CD14-positive monocyte (primary cell): ENCODE measurements at places on chromosomes 7 and 10.

DNA sequence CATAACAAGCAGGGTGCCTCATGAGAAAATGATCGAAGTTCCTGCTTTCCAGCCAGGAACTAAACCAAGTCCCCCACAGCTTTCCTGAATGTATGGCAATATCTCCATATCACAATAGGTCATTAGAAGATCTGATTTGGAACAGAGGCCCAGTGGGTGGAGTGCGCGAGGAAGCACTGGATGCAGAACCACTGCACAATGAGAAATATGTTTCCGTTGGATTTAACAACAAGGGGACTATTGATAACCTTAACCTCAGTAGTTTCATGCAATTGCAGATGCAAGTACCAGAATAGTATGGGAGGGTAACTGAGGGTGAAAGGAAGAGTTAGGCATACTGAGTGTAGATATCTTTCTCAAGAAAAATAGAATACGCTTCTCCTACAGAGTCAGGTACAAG lies 45.3 kb downstream of the ZPBP start:
- no peak for DNase-seq

DNA sequence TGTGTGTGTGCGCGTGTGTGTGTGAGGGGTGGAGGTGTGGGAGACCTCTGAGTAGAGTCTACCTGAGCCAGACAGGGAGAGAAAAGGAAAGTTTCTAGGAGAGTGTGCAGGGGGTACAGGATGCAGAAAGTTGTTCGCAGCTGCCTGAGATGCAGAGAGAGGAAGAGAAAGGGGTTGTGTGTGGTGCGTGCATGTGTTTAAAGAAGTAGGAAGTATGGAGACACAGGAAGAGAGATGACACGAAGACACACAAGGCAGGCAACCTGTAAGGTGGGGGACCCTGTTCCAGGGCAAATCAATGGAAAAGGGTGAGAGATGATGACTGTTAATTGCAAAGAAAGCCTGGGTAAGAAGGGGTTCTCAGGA lies 52.2 kb downstream of the C10orf105 start:
- DNase-seq = peak; percentile 56

DNA sequence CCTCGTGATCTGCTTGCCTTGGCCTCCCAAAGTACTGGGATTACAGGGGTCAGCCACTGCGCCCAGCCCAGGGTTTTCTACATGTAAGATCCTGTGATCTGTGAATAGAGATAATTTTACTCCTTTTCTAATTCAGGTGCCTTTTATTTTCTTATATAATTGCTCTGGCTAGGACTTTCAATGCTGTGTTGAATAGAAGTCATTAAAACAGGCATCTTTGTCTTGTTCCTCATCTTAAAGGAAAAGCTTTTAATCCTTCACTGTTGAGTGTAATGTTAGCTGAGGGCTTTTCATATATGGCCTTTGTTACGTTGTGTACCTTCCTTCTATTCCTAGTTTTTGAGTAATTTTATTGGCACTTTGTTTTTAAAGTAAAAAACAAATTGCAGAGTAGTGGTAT lies 26.6 kb downstream of the ANLN start:
- DNase-seq = no peak

- no peak for DNase-seq
These were observed 914 bp downstream of the SDHAF3 start for GRCh38 chr7:97118306-97118917.

DNA sequence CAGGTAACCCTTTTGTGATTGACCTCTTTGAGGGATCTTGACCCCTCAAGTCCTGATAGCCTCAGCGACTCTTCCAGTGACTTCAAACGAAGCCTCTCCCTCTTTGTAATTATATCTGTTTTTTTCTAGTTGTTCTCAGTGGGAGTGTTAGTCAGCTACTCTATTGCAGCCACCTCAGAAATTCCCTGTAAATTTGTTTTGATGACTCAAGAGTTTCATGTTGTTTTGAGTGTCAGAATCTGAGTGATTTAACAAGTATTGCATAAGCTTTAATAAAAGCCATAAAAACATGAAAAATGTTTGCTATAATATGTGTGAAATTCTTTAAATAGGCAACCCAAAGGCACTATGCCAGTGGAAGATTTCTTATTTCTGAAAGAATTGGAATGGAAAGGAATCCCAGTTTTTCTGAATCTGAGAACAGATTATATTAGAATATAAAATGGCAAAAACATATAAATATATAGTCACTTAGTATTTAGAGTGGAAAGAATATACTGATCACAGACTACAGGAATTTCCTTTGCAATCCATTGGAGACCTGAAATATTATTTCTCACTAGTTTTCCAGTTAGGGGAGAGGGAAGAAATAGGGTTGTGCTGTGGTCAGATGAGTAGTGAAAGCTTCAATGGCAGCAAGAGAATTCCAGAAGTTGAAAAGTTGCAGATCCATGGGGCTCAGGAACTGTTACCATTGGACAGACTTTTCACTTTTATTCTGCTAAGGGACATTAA lies 94.4 kb upstream of the SEMA3C start:
- DNase-seq = peak; percentile 2

GRCh38 chr7:28028471-28028870 lies 152.1 kb downstream of the JAZF1 start:
- no peak for DNase-seq

GRCh38 chr10:35797187-35797586 lies 155.1 kb upstream of the FZD8 start:
- no peak for DNase-seq

- DNase-seq = no peak
These were observed 7.0 kb upstream of the GBX1 start for GRCh38 chr7:151174246-151175046.

DNA sequence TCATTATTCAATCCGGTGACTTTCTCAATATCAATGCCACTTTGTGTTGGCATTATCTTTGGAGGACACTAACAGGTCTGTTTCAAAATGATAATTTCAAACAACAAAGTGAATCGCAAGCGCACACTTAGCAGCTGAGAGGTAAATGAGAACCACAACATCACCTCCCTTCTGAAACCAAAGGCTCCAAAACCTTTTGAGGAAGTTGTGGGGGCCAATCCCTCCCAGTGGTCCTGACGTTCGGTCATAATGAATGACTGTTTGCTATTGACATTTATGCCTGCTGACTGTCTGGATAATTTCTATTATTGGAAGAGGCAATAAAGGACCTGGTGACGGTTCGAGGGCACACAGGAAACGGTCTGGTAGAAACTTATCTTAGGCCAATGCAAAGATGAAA lies 1.8 kb downstream of the ADARB2 start:
- no peak for DNase-seq

DNA sequence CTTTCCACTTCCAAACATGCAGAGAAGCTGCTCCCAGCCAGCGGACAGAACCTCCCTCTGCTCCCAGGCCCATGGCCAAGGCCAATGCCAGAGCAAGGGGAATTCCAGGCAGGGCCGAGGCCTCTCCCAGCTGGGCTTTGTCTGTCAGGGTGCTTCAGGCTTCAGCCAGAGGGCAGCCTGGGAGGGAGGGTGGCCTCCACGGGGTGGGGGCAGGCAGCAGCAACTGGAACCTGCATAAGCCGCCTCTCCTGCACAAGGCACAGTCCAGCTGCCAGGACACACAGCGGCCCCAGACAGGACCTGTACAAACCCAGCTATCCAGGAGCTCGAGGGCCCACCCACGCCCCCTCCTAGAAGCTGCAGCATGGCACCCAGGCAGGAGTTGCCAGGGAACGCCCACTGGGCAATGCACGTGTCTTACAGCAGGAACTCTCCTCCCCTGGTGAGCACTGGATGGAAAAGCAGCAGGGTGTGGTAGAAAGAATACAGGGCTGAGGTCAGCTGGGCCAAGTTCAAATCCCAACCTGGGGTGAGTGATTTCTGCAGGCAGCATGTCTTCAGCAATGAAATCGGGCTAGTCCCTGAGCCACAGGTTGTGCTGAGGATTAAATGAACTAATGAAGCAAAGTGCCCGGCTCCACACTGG lies 7.6 kb downstream of the FAM53B start:
- no peak for DNase-seq

DNA sequence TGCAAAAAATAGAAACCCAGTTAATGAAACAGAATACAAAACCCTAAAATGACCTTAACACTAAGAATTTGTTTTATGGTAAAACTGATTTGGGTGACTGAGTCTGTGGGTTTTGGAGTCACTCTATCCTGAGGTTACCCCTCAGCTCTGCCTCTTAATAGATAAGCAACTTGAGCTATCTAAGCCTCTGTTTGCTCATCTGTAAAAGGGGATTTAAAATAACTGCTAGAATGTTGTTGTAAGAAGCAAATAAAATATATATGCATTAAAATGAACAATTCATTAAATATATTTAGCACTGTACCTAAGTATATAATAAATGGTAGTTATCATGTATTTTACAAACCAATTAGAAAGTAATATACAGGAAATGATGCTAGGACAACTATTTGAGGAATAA lies 115.4 kb downstream of the CABCOCO1 start:
- no peak for DNase-seq

DNA sequence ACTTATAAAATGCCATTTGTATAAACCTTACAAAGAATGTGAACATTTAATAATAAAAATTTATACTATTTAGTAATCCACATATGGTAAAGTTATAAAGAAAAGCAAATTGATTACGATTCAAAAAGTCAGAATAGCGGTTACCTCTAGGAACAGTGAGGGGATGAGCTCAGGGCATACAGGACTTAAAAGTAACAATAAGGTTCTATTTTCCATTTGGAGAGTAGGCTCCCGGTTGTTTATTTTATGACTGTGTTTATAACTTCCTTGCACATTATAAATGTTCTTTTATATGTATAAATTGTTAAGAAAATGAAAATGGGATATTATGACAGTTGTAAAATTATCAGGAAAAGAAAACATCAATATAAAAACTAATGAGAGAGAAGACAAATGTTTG lies 135.7 kb downstream of the AVL9 start:
- DNase-seq = no peak

GRCh38 chr10:102612964-102613275 lies 31.4 kb upstream of the TRIM8 start:
- DNase-seq = no peak

DNA sequence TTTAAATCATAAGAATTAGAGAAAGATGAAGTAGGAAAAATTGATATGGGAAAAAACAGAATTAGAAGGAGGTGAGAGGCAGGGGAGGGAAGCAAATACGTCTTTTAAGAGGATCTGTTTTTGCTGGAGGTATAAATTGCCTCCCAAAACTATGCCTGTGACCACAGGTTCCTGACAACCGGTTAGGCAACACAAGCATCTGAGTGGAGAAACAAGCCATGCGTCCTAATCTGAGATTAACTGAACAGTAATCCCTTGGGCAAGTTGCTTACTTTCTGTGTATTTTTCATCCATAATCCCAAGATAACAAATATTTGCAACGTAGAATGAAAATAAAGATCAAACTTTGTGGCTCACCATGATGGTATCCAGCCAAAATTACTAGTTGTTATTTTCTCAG lies 149.2 kb downstream of the C1GALT1 start:
- no peak for DNase-seq

- no peak for DNase-seq
These were observed 57.5 kb downstream of the HDAC9 start for GRCh38 chr7:18552943-18553604.

DNA sequence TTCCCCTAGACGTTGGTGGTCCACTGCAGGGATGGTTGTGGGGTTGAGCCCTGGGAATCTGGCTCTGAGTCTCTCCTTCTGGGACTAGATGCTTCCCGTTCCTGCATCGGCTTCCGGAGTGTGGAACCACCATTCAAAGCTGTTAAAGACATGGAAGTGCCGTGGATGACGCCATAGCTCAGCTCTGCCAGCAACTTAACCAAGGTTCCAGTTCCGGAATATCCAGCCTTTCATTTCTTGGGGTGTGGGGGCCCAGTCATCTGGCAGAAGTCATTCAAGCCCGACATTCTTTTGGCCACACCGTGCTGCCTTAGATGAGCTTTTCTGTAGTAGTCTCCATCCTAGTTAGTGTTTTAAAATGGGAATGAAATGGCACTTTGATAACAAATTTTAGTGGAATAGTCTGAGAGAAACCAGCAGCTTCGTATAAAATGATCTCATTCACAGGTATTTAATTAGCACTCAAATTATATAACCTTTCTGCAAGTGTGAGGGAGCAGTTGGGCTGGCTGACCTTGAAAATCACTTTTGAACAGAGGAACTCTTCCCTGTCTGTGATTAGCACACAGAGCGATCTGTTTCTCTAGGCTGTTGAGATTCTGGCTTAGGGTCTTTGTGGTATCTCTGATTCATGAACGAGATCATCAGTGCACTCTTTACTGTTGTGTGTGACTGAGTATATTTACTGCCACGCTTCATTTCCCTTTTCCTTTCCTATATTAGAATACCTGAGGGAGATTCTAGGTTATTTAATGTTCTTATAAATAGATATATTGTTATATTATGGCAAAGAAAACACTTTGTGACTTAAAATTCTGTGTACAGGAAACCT lies 19.9 kb downstream of the LMTK2 start:
- DNase-seq = no peak

DNA sequence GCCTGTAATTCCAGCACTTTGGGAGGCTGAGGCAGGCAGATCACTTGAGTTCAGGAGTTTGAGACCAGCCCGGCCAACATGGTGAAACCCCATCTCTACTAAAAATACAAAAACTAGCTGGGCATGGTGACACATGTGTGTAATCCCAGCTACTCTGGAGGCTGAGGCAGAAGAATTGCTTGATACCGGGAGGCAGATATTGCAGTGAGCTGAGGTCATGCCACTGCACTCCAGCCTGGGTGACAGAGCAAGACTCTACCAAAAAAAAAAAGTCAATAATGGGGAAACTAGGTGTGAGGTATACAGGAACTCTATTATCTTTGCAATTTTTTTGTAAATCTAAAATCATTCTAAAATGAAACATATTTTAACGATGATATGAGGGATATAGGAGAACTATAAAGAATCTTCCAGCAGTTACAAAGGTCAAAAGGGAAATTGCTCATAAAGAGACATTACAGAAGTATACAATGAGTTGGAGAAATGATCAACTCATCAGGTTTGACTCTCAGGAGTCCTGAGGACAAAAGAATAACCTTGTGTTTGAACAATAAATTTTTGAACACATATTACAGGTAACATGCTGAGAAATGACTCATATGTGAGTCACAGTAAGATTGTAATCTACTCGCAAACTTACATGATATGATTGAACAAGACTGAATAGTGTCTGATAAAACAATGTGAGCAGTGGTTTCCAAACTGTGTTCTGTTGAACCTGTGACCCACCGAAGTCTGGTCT lies 272.6 kb downstream of the FGFR2 start:
- no peak for DNase-seq

- DNase-seq = no peak
These were observed 182.2 kb downstream of the HTR7 start for GRCh38 chr10:90675621-90676020.

DNA sequence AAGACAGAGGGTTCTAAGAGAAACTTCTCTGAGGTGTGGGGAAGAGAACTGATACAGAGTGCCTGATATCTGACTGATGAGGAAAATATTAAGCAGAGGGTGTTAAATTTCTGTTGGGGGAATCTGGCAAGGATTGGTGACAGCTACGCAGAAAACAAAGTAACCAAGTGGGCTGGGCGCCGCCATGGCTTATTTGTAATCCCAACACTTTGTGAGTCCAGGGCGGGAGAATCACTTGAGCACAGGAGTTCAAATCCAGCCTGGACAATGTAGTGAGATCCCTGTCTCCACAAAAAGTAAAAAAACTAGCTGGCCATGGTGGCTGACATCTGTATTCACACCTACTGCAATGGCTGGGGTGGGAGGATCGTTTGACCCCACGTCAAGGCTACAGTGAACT lies 2.1 kb upstream of the C7orf25 start:
- DNase-seq = no peak
